ENCODE measurements at places on chromosomes 2 and 18.

DNA sequence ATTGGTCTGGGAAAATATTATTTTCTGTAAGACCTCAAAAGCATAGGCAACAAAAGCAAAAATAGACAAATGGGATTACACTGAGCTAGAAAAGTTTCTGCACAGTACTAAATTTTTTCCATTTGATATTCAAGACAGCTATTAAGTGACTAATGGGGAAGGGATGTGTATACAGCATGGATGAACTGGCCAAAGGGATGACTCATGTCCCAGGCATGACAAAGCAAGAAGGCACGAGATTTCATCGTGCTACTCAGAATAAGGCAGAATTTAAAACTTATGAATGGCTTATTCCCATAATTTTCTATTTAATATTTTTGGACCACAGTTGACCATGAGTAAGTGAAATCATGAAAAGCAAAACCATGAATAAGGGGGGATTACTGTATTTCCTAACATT, 1250.1 kb upstream of the GYPC start:
- DNase-seq = peak; percentile 92

DNA sequence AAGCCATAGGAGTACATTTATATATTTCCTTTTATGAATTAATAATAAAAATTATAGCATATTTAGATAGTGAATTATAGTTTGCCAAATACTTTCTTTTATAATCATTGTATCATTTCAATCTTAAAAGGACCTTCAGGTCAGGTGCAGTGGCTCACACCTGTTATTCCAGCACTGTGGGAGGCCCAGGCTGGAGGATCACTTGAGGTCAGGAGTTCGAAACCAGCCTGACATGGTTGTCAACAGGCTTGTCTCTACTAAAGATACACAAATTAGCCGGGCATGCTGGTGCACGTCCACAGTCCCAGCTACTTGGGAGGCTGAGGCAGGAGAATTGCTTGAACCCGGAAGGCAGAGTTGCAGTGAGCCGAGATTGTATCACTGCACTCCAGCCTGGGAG, 19.7 kb downstream of the APOB start:
- DNase-seq = no peak

GRCh38 chr2:189440644-189440946, 679 bp upstream of the WDR75 start:
- no peak for DNase-seq

- DNase-seq = no peak
Observed at GRCh38 chr2:16079637-16080036, 139.3 kb downstream of the MYCN start.

DNA sequence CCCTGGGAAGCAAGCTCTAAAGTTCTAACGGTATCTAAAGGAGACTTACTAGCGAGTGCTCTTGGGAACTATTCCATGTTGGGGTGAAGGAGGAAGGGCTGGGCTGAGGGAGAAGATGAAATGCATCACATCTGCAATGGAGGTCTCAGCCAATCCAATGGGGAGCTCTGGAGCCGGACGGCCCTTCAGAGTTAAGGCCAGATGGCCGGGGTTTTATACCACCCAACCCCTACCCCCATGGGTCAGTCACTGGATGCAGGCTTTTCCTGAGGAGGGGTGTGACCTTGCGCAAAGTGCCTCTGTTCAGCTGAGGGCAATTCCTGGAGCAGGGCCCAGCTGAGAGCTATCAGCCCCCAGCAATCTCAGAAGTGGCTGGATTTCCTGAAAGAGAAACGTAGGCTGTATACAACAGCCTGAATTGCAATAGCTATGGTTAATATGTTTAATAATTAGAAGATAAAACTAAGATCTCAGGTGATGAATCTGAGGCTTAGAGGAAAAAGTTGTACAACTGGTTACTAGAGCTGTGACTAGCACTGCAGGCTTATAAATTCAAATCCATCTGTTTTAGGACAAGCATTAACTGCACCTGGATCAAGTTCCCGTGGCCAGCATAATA, 21.6 kb downstream of the EIPR1 start:
- DNase-seq = no peak

- no peak for DNase-seq
Observed at GRCh38 chr2:8162552-8162951, 519.3 kb upstream of the ID2 start.

DNA sequence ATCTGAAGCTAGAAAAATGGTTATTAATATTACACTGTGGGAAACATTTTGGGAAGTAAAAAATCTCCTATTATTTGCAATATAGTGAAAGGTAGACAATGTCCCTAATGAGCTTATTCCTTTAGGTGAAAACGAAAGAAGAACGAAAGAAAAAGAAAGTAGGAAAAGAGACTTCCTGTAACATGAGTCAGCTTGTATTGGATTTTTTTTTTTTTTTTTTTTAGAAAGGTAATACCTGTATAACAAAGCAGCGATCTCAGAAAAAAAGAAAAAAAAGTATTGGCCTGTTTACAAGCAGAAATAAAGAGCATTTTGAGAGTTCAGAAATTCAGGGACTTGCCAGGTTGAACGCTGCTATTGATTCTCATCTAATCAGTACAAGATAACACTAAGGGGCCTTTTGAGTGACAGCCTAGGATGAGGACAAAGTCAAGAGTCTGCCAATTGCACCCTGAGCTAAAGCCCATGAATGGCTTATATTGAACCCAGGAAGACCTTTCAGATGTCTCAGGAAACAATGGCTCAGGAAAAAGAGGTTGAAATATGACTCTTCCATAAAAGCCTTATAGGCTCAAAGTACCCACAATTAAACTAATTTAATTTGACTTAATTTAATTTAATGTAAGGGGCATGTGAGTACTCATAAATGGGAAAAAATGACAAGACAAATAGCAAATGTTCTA, 615.6 kb upstream of the CDH2 start:
- DNase-seq = no peak

- DNase-seq = no peak
Observed at GRCh38 chr2:16135196-16135912, 195.0 kb downstream of the MYCN start.

GRCh38 chr2:219969508-219969907, 342.1 kb downstream of the SLC4A3 start:
- peak; percentile 1 for DNase-seq

DNA sequence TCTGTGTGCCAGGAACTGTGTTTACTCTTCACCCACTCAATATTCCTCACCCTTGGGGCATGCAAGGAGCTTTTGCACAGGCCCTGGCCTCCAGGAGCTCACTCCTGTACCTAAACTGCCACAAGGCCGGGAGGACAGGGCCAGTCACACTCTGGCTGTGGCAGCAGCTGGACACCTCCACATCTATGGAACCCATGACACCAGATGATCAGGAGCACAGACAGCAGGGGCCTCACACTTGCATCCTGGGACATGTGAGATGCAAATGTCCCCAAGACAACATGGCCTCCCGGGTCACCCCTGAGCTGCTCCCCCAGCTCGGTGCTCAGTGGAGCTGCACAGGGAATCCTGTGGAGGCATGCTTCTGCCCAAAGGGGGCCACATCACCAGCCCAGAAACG, 61.8 kb upstream of the SLC66A3 start:
- DNase-seq = no peak

DNA sequence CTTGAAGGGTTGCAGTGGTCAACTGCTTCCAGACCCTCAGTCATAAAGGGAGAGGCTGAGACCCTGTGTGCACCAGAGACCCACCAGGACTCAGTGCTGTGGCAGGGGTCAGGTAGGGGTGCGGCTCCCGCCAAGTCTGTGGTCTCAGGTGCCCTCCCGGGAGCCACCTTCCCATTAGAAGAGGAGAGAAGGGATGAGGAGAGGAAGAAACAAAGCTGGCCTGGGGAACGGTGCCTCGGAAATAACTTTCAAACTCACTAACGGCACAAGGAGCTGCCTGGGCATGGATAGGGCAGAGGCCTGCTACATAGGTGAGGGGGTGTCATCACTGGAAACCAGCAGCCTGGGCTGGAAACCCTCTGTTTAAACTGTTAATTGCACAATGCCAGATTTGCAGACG, 84.9 kb downstream of the TPO start:
- DNase-seq = no peak

- DNase-seq = no peak
Observed at GRCh38 chr18:36176177-36176584, 11.1 kb upstream of the MOCOS start.

DNA sequence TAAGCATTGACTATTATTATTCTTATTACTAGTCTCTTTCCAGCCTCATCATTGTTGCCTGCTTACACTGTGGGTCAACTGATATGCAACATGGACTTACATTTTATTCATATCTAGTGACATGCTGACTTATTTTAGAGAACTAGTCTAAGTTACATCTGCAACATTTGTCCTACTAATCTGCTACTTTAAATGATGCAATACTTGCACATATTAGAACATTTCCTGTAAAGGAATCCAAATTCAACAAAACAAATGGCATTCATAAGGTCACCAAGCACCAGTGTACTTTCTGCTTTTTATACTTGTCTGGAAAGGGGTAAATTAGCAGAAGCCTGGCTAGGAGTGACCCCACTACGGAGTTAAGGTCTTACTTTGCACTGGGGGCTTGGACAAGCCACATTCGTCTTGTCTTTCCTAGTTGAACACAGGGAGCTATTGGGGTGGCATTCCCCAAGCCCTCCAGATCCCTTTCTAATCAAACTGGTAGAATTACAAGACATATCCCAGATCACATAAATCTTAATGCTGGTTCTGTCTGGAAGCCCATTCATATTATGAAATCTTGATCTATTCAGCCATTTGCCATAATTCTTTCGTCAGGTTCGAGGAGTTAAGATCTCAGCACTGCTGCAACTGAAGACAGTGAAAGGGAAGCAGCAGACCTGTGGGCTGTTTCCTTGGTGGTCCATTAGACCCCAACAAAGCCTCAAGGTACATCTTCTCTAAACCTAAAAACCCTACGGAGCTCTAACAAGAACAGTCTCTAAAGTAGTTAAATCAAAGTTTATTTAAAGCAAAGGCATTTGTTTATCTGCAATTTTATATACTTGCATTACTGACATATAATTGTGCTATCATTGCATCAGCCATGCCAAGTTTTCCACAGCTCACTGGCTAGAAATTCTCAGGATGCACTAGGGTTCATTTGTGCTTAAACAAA, 49.9 kb upstream of the RTN4 start:
- peak; percentile 86 for DNase-seq

GRCh38 chr2:188235364-188235763, 56.3 kb upstream of the GULP1 start:
- DNase-seq = no peak

DNA sequence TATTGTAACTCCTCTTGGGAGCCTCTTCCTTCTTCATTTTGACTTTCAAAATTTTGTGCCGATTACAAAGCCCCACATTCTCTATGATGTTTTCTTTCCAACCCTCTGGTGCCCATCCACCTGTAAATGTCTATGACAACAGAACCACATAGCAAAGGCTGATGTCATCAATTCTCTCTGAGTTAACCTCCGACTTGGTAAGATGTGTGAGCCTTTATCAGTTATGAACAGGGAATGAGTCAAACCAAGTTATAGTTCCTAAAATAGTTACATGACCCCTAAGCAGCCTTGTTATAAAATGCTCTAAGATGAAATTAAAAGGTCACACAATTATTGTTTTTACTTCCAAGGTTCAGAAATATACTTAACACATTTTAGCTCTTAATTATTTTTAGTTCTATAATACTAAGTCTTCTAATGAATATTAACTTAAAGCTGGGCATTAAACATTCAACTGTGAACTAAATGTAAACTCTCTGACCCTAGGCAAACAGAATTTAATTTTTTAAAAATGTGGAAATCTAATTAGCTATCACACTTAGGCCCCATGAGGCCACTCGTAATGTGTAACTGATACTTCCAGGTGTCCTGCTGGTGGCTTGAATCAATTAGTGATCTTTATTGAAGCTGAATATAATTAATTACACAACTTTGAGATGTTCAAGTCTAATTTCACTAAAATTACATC, 102.3 kb upstream of the CYRIA start:
- no peak for DNase-seq

- no peak for DNase-seq
Observed at GRCh38 chr2:200161458-200161857, 145.0 kb upstream of the SPATS2L start.

- DNase-seq = no peak
Observed at GRCh38 chr2:172153156-172153555, 50.5 kb upstream of the DLX2 start.

DNA sequence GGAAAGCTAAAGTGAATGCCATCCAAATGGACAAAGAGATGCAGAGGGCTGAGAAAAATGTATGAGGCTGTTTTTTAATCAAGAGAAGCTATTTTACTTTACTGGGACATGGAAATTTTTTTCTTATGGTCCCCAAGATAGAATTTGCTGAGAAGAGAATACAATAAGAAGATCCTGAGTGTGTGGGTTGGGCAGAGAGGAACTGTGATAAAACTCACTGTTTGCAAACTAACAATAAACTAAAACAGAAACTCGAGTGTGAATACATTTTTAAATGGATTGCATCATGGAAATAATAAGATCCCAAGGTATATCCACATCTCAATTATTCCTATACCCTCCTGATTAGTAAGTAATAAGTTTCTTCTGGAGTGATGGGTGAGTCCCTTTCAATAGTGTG, 4.4 kb downstream of the NEB start:
- DNase-seq = no peak

DNA sequence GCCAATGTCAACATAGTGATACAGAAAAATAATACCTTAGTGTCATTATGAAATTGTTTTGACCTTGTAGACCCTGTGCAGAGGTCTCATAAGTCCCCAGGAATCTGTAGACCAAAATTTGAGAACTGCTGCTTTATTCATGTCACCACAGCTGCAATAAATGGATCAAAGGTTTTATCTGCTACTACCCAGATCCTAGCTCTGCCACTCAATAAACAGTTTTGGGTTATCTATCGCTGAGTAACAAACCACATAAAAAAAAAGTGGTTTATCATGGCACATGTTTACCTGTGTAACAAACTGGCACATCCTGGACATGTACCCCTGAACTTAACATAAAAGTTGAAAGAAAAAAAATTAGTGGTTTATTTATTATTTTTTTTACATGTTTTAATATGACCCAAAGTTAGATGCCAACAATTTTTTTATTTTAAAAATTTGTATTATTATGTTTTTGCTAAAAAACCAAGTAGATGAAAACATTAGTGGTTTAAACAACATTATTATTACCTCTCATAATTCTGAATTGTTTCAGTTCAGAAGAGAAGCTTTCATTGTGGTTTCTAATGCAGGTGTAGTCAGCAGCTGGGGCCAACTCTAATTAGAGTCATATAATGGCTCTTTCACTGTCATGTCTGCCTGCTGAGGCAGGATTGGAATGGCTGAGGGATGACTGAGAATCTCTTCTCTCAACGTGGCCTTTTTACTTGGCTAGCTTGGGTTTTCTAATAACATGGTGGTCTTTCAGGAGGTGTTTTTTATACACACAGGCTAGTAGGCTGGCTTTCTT, 103.3 kb upstream of the SLC38A11 start:
- DNase-seq = no peak

DNA sequence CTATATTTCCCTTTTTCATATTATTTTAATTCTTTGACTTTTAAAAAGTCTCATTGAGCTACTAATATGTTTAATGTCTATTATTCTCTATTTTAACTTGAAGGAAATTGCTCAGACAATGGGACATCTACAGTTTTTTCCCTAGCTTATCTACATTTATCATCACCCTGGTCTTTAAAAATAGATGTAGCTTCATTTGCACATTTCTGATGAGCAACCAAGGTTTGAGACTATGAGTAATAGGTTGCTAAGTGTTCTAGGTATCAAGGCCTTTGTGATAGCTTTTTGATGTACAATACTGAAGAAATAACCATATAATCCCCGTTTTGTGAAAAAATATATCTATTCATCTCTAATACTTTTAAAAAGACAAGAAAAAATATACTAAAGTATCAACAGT, 47.0 kb downstream of the STAT4 start:
- no peak for DNase-seq
